ENCODE measurements at places on chromosomes 6 and 20.

GRCh38 chr6:145721144-145721543, 14.2 kb downstream of the EPM2A start:
- DNase-seq = no peak

DNA sequence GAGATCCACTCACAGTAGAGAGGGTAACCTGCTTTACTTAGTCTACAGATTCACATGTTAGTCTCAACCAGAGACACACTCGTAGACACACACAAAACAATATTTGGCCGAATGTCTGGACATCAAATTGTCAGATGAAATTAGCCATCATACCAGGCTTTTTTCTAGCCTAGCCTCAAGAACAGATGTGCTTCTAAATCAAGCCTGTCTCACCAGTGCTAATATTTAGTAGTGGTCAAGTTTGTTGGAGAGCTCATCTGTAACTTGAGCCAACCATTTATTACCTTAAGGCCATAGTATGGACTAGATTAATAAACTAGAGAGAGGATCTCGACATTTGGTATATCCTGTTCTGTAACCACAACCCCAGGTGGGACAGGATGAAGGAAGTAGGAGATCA, 1118.8 kb upstream of the MAP3K7 start:
- DNase-seq = no peak

DNA sequence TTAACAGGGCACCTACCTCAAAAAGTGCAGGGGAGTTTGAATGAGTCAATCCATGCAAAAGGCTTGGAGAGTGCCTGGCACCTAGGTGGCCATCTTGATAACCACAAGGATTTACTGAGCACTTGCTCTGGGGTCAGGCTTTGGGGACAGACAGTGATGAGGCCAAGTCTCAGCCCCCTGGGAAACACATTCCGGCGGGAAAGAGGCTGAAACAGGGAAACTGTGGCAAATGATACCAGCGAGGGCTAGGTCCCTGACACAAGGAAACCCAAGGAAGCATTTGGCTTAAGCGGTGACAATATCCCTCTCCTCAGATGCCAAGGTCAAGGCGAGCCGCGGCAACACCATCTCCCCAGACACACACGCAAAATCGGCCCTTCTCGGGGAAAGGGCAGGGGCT, 527 bp upstream of the DOK5 start:
- DNase-seq = no peak

- DNase-seq = no peak
Observed at GRCh38 chr6:77474286-77474956, 11.1 kb upstream of the HTR1B start.

DNA sequence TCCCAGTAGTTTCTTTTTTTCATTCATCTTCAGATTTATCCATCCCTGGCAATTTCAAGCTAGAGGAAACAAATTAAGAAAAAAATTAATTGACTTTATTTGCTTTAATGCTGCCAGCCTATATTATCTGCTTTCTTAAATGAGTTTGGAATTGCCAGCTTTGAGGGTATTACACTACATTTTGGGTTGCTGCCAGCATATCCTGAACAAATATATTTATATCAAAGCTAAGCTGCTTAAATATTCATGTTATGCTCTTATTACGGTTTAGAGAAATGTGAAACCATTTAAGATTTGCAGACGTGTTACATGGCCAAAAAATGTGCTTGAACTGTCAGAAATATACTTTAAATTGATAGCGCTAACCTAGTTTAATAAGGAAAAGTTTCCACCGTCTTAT, 59.7 kb downstream of the GRIK2 start:
- DNase-seq = no peak

- no peak for DNase-seq
Observed at GRCh38 chr6:138957484-138957883, 30.6 kb downstream of the REPS1 start.

- no peak for DNase-seq
Observed at GRCh38 chr20:63497138-63497945, 1.5 kb downstream of the EEF1A2 start.

DNA sequence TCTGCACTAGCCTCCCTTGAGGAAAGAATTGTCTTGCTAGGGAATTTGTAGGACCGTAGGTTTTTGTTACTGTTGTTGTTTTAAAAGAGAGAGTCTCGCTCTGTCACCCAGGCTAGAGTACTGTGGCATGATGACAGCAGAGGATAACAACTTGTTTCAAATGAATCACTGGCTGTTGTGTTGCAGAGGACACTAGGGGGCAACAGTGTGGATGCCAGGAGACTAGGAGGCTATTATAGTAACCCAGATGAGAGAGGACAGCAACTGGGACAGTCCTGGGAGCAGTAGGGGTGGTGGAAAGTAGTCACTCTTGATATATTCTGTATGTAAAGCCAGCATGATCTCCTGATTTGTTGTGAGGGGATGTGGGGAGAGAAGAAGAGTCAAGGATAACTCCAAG, 41.8 kb upstream of the LAMA4 start:
- no peak for DNase-seq

GRCh38 chr6:107982486-107982885, 24.5 kb upstream of the SEC63 start:
- DNase-seq = no peak

DNA sequence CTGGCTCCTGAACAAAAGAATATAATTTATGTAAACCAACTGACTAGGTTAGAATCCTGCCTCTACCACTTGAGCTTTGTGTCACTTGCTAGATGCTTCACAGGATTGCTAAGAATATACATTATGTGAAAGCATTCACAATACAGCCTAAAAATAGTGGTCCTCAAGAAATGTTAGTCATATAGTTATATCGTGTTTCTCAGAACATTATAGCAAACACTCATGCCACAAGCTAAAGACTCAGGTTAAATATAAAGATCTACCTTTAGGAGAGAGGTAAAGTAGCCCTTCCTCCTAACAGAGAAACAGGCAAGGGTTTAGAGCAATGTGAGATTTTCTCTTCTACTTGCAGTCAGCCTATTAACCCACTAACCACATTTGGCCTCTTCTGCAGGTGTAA, 17.8 kb upstream of the ALDH8A1 start:
- no peak for DNase-seq

GRCh38 chr20:2473516-2473915, 2.9 kb upstream of the SNRPB start:
- no peak for DNase-seq

DNA sequence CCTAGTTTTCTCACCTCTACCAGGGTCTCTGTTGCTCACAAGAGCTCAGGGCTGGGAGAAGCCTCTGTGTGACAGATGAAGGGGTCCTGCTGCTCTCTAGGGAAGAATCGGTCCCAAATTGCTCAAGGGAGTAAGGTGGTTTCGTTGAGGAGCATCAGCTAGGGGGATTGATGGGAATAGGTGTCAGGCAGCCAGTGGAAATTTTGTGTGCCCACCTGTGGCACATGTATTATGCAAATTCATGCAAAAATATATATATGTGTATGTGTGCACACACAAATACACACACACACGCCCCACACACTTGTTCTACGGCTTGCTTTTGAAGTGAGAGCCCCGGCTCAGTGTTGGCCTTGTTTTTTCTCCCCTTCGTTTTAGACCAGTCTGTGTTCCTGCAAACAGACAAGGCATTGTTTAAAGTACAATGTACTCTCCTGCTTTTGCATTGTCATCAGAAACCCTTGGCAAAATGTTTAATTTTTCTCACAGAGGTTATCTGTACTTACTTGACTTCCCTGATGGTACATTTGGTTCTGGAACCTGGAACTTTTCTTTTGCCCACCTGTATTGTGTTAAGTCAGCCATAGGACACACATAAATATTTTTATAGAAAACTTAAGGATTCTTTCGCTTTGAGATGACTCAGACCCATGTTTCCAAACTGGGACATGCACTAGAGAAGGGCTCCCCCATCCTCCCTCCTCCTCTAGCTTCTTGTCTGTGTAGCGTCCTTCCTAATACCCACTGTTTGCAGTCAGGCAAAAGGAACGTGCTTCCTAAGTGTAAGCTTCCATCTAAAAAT, 26.7 kb downstream of the FOXO3 start:
- no peak for DNase-seq

GRCh38 chr6:168128006-168128630, 49.1 kb upstream of the FRMD1 start:
- DNase-seq = no peak

DNA sequence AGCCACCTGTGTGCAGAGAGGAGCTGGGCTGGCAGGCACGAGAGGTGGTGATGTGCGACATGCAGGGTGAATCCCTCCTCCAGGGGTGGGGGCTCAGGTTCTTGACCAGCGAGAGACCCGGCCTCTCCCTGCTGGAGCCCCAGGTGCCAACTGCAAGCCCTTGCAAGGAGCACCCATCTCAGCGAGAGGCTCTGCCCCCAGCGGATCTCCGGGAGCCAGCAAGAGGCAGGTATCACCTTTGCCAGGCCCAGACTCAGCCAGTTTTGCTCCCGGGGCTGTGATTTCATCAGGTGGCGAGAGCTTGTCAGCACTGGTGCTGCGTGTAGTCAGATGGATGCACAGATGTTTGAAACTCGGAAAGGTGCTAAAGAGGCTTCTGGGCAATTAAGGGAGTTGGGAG, 87.7 kb downstream of the TFAP2C start:
- DNase-seq = no peak

DNA sequence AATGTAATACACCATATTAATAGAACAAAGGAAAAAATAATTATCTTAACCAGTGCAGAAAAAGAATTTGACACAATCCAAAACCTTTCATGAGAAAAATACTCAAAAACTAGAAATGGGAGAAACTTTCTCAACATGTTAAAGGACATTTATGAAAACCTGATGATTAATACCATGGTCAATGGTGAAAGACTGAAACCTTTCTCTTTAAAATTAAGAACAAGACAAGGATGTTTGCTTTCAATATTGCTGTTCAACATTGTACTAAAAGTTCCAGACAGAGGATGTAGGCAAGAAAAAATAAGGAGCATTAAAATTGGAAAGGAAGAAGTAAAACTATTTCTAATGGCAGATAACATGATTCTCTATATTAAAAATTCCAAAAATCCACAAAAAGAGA, 981.3 kb upstream of the FLRT3 start:
- DNase-seq = no peak

DNA sequence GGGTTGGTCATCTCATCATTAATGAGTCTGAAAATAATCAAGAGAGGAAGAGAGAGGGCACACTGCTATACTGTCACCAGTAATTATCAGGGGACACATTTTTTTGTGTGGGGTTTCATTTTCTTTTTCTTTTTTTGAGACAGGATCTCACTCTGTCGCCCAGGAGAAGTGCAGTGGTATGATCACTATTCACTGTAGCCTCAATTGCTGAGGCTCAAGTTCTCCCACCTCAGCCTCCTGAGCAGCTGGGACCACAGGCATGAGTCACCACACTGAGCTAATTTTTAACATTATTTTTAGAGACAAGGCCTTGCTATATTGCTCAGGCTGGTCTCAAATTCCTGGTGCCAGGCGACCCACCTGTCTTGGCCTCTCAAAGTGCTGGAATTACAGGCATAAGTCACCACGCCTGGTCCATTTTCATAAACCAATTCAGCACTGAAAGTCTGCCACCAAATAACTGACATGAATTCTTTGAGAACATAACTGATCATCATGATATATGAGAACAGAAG, 43.3 kb downstream of the EPHA7 start:
- DNase-seq = no peak

DNA sequence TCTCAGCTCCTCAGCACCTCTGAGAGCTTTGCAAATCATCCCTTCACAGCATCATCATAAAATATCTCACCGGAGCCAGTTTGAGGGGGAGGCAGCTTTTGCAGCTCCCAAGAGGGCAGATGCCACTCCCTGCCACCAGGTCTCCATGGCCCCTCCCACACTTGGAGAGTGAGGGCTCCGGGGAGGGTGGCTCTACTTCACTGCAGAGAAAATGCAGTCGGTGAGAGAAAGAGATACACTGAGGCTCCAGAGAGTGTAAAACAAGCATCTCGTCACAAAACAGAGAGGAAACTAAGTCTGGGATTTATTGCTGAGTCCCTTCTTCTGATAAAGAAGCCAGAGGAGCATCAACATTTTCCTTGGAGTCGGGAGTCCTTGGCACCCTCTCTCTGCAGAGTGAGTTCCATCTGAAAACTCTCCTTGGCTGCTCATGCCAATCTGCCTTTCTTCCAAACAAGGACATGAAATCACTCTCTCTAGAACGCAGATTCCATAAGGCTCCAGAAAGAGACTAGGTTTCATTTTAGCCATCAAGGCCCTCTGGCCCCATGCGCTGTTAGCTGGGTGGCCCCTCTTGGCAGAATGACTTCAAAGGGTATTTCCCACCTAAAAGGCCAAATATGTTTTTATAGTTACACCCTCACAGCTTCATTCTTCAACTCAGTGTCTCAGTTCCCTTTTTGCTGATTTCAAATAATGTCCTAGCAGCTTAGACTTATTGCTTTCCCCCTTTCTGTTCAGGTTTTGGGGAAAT, 70.6 kb upstream of the F13A1 start:
- DNase-seq = no peak

DNA sequence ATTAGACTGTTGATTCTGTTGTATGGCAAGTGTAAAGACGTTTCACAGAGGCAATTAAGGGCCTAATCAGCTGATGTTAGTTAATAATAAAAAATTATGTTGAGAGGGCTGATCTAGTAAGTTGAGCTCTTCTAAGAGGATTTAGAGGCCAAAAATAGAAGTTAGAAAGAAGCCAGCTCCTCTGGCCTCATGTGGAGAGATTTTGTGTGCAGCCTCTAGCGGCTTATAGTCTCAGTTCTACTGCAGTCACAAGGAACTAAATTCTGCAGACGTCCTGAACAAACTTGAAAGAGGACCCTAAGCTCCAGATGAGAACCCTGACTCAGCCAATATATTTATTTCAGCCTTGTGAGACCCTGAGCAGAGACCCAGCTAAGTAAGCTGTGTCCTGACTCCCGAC, 498.6 kb downstream of the BTBD3 start:
- no peak for DNase-seq

- no peak for DNase-seq
Observed at GRCh38 chr20:37994512-37994911, 38.7 kb downstream of the TTI1 start.

DNA sequence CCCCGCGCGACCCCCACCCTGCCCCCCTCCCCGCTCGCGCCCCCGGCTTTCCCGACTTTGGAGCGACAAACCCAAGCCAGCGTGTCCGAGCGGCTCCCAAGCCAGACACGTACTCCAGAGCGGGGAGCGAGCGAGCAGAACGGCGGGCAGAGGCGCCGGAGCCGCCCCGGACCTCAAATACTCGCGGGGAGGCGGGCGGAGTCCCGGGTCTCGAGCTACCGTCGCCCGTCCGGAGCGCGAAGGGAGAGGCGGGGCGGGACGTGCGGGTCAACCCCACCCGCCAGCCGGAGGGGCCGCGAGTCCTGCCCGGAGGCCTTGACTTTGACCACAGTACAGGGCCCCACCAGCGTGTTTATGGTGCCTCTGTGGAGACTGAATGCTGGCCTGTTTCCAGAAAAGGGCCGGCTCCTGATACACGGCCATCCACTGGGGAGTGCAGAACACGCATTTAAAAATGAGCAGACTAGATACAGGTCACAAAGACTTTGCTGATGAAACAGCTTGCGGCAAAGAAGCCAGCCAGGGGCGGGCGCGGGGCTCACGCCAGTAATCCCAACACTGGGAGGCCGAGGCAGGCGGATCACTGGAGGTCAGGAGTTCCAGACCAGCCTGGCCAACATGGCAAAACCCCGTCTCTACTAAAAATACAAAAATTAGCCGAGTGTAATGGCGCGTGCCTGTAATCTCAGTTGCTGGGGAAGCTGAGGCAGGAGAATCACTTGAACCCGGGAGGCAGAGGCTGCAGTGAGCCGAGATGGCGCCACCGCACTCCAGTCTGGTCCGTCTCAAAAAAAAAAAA, at the start of gene SERPINB6:
TSS of gene SERPINB6 (minus strand) at position 148 of the 799 bp plus-strand sequence. CDS start 12,235 bp downstream, outside the sequence.
- DNase-seq = no peak

GRCh38 chr6:28449056-28449455, 5.8 kb upstream of the ZSCAN23 start:
- no peak for DNase-seq
